Pons (tissue), 1 donor: ENCODE measurements at places on chromosomes 11 and 22.
A peak's percentile ranks its signal among the peaks of the same experiment; 100 is the strongest.

DNA sequence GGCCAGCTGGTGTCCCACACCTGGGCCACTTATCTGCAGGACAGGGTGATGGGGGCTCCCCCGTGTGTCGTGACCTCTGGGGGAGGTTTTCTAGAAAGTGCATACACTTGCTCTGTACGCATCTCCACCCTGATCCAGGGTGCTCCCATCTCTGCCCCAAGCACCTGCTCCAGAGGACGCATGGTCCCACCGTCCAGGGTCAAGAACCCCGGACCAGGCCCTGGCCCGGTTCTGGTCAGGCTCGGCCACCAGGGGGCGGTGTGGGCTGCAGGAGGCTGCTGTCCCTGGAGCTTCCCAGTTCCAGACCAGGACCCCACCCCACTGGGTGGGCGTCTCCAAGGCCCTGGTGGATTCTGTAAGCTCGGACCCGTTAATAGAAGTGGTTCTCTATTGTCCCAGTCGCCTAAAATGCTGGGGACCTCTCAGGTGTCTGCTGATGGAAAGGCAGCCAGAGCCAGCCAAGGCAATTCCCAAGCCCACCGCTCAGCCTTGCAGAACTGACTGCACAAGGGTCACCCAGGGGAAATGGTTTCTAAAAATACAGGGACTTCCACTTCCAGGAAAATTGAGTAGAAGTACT lies 34.7 kb upstream of the SEPTIN5 start:
- DNase-seq, result no peak

- no peak for DNase-seq
Measured at GRCh38 chr11:85772695-85773094, 38.2 kb downstream of the SYTL2 start.

DNA sequence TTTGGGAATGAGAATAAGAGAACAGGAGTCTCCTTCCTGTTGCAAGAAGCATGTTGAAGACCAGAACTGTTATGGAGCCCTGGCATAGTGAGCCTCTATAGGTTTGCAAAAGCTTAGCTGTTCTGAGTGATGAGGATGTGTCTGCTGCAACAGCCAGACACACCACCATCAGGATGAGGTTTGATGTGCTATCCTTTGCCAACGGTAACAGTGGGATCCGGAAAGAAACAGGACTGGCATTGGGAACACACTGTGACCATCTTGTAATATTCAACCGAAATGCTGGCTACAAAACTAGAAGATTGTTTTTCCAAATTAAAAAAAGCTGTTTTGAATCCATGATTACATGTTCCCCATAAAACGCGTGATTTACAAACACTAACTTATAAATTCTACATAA lies 117.0 kb downstream of the ME3 start:
- no peak for DNase-seq

- DNase-seq, result no peak
Measured at GRCh38 chr11:14713496-14714244, 70.1 kb downstream of the PDE3B start.

DNA sequence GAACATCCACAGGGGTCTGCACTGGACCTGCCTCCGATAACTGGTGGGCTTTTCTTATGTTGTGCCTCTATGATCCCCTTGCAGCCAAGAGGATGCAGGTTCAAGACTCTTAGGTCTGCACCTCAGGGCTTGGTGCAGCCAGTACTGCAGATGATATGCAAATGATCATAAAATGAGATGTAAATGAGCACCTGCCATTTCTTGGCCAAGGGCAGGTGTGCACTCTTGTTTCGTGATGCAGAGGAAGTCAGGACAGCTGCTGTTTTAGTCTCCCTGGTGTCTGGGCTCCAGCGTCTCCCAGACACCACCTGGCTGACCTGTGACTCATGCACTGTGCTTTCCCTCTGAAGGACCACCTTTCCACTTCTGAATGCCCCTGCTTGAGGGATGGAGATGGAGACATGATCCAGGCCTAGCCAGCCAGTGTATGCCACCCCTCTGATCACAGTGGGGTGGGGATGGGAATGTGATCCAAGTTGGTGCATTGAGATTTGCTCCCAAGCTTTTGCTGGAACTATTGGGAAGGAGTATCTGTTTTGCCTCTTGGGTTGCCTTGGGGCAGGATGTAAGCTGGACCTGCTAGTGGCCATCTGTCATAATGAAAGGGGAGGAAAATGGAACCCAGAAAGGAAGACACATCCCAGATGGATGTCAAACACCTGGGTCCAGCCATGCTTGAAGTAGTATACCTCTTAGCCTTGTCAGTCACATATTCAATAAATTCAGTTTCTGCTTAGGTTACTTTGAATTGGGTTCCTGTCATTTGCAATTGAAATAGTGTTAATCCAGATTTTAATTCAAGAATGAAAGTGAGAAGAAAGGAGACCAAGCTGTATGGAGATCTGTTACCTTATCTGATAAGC lies 3.3 kb upstream of the KCNJ11 start:
- DNase-seq, result no peak

DNA sequence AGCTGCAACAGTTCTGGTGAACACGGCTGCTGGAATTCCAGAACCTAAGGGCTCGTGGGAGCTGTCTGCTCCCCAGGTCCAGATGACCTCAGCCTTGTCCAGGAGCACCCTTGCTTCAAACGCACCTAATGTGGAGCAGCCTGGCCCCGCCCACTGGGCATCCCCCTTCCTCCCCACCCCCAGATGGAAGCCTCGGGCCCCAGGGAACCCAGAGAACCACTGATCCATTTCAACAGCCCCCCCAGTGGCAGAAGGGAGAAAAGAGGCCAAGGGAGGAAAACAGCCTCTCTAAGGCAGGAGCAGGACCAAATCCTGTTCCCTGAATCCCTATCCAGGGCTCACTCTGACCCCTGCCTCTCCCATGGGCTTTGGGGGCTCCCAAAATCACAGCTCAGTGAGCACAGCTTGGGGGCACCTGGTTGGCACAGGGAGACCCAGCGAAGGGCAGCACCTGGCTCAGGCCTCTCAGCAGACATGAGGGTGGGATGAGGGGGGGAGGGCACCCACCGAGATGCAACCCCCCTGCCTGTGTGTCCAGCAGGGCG lies 1.2 kb downstream of the CYTH4 start:
- DNase-seq, result peak; percentile 58

- DNase-seq, result peak; percentile 72
Measured at GRCh38 chr11:114163830-114164401, 104.4 kb downstream of the ZBTB16 start.

- no peak for DNase-seq
Measured at GRCh38 chr11:119486016-119486415, 63.0 kb upstream of the THY1 start.
